Right ventricle myocardium superior (tissue), 1 donor: ENCODE measurements at places on chromosomes 1 and 21. TPM values are rescaled to one million over a fixed set of nuclear protein-coding genes. Genes with fewer than 3 reads are reported as not detected.

GRCh38 chr1:198465201-198466144 is 75.0 kb downstream of the ATP6V1G3 start:
- DNase-seq = no peak

GRCh38 chr1:1422465-1423244 is 1.6 kb upstream of the ANKRD65 start:
- peak; percentile 37 for DNase-seq

DNA sequence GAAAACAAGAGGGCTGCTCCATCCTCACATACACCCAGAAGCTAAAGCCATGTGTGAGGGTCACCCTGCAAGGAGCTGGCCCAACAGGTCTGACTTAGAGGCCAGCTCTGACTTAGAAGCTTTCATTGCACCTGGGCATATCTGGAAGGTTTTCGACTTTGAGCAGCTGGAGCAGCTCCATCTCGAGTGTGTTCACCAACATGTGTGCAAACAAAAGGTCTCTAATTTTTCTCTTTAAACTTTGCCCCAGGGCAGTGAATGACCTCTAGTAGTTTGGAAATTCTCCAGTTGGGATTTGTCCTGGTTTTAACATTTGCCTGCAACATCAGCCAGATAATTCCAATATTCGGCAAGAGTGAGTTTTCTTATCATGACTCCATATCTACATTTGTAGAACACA is 108.3 kb downstream of the TNR start:
- DNase-seq = no peak

Gene TDRD5
- not detected for total RNA-seq

DNA sequence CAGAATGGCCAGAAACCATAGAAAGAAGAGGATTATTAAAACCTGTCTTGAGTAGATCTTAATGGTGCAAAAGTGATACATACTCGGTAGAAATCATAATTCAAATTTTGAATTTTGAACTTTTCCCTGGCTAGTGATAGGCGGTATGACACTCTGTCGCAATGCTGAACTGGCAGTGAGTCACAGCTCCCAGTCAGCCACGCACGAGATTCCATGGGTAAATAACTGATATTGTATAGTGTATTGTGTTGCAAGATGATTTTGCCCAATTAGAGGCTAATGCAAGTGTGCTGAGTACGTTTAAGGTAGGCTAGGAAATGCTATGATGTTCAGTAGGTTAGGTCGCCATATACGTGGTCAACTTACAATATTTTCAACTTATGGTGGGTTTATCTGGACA is 207.0 kb downstream of the SIPA1L2 start:
- DNase-seq = no peak

GRCh38 chr1:18901952-18902522 is 318 bp downstream of the ALDH4A1 start:
- no peak for DNase-seq
